ENCODE measurements at places on chromosomes 13 and 19. TPM values are rescaled to one million over a fixed set of nuclear protein-coding genes. Genes with fewer than 3 reads are reported as not detected.

DNA sequence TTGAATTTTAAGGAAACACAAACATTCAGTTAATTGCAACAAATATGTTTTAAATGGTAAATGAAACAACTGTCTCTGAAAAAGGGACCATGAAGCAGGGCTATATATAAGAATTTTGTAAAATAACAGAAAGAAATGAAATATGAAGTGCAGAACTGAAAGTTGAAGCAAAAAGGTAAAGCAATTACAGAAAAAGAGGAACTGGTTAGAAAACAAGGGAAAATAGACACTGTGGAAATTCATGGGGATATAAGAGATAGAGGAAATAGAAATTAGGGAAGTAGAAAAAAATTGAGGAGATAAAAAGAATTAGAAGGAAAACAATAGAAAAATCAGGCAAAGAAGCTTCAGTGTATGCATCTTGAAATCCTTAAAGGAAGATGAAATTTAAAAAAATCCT lies 40.0 kb upstream of the TDRD3 start:
- no peak for DNase-seq

GRCh38 chr19:28577666-28578065 lies 635.3 kb downstream of the UQCRFS1 start:
- DNase-seq: no peak

DNA sequence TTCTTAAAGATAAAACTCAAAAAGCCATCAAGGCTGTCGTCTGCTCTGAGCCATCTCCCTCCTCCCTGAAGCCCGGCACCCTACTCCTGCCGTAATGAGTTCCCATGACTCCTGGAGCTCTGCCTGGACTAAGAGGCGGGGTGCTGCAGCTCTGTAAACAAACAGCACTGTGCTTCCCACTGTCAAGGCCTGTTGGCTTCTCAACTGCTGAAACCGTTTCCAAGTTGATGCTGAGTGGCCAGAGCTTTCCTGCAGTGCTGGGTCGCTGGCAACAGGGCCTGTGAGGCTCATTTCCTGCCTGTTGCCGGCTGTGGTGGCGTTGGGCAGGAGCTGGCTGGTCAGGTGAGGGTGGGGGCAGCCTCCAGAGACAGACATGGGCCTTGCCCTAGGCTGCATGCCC lies 26.7 kb upstream of the ISYNA1 start:
- DNase-seq: no peak

- DNase-seq: peak; percentile 68
These were observed 26.0 kb upstream of the ZNF331 start for GRCh38 chr19:53511933-53512374.

GRCh38 chr13:33204130-33204927 lies 81.2 kb downstream of the STARD13 start:
- DNase-seq: no peak

DNA sequence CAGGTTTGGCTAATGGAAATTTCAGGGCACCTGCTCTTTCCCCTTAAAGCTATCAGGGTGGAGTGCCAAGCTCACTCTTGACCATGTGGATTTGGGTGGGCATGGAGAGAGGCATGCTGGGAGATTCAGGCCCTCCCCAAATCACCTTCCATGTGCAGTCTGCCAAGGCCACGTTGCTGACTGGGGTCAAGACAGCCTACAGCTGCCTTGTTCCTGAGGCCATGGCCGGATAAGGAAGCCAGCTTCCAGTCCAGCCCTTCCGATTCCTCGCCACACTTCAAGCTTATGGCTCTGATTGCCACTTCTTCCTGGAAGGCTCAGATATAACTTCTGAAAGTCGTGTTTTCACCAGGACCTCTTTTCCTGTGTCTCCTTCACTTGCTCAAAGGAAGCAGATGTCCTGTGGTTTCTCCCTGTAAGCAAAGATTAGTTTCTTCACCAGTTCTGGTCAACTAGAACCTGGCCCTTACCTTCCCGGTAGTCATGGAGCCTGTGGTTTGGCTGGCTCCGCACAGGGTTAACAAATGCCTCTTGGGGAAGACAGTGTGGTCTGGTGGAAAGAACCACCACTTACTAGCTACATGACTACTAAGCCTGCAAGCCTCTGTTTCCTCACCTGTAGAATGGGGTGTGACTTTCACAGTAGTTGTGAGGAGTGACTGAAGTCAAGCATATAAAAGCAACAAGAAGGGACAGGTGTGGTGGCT lies 16.1 kb upstream of the TPT1 start:
- peak; percentile 67 for DNase-seq

GRCh38 chr13:105956921-105957320 lies 578.5 kb downstream of the EFNB2 start:
- DNase-seq: no peak

DNA sequence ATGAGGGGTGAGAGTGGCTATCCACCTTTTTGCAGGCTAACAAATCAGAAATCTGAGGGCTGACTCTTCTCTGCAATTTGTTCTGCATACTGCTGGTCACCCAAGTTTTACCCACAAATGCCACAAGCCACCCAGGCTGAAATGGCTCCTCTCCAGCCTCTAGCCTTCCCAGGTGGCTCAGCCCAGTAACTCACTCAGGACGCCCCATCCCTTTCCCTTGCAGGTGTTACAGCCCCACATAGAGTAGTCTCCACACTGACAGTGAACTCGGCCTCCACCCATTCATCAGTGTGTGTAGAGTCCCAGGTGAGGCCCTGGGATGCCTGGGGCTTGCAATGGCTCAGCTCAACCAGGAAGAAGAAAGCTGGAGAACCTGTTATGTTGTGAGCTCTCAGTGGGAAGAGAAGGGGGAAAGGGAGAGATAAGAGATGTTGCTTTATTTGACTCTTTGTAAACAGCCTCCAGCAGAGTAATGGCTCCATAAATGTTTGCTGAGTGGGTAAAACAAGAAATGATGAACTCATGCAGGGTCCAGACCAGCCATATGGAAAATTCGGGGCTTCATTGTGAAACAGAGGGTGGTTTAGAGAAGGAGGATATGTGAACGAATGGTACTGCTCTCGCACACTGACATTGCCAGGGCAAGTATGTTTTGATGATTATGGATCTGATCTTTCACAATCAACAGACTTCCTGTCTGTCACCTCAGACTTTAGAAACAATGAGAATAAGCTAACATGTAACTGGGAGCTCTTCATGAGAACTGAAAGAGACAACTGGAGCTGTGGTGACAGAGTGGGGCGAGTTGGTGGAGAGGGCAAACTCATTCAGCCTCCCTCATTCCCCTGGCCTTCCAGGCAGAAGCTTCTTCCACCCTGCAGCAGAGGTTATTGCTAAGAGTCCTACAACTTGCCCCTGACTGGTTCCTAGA lies 74.2 kb upstream of the RFC3 start:
- DNase-seq: no peak

GRCh38 chr13:113184568-113185440 lies 23.7 kb downstream of the PCID2 start:
- DNase-seq: no peak

GRCh38 chr19:28831462-28831861 lies 381.5 kb downstream of the UQCRFS1 start:
- no peak for DNase-seq

- DNase-seq: no peak
These were observed 24.3 kb downstream of the AMER2 start for GRCh38 chr13:25147638-25148401.

GRCh38 chr19:18999016-18999758 lies 34.1 kb downstream of the SUGP2 start:
- DNase-seq: no peak

DNA sequence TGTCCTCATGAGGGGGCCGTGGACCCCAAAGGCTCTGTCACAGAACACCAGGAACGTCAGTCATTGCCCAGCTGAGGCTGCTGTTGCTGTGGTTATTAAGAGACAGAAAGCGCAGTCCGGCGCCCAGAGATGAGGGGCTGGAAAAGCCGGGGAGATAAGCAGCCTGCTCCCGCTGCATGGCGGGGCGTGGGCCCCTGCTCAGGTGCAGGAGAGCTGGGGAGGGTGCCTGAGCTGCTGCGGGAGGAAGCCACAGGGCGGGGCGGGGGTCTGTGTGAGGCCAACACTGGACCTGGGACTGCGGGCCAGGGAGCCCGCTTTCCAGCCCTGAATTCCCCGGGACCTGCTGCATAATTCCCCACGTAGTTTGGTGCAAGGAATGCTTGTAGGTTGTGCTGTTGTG lies 11.3 kb downstream of the SOX1 start:
- DNase-seq: no peak

- DNase-seq: no peak
These were observed 212.7 kb upstream of the MIR17HG start for GRCh38 chr13:91134803-91135184.

GRCh38 chr13:93865235-93865634 lies 614.2 kb downstream of the DCT start:
- DNase-seq: no peak

GRCh38 chr13:87129602-87130300 lies 541.4 kb upstream of the SLITRK5 start:
- no peak for DNase-seq

DNA sequence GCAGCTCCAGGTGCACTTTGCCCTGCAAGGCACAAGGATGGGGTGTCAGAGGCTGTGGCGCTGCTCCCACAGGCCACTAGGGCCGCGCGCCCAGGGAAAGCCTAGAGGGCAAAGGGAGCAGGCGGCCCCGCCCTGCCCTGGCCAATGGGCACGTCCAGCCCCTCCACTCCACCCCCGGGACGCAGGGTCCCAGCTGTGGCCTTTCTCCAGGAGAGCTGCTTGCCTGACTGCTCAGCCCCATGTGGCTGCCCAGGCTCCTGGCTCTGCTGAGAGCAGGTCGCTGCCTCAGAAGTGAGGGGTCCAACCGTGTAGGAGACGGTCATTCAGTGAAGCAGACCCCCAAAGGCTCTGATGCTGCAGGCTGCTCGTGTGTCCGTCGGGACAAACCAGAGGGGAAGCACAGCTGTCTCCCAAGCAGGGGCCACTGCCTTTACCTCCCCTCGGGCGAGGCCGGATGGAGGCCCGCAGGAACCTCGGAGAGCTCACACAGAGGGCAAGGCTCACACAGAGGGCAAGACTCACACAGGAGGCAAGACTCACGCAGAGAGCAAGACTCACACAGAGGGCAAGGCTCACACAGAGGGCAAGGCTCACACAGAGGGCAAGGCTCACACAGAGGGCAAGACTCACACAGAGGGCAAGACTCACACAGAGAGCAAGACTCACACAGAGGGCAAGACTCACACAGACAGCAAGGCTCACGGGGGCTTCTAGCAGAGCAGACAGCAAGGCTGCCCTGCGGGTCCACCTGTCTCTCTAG lies 56.2 kb upstream of the C13orf46 start:
- DNase-seq: no peak

DNA sequence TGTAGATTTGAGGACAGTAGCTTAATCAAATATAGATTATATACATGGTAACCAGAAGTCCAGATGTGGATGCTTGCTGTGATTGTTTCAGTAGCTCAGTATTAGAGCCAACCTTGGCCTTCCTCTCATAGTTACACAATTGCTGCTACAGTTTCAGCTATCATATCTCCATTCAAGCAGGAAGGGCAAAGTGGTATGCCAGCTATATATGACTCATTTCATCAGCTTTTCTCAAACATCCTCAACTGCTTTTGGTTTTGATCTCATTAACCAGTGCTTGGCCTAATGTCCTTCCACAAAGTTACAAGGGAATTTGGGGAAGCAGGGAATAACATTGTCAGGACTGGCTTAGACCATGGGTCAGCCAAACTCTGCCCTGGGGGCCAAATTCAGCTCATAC lies 73.0 kb upstream of the MAB21L1 start:
- DNase-seq: no peak

- no peak for DNase-seq
These were observed 202.1 kb downstream of the TBC1D4 start for GRCh38 chr13:75279834-75280369.

GRCh38 chr13:51050021-51050830 lies 60.8 kb downstream of the C13orf42 start:
- DNase-seq: no peak

DNA sequence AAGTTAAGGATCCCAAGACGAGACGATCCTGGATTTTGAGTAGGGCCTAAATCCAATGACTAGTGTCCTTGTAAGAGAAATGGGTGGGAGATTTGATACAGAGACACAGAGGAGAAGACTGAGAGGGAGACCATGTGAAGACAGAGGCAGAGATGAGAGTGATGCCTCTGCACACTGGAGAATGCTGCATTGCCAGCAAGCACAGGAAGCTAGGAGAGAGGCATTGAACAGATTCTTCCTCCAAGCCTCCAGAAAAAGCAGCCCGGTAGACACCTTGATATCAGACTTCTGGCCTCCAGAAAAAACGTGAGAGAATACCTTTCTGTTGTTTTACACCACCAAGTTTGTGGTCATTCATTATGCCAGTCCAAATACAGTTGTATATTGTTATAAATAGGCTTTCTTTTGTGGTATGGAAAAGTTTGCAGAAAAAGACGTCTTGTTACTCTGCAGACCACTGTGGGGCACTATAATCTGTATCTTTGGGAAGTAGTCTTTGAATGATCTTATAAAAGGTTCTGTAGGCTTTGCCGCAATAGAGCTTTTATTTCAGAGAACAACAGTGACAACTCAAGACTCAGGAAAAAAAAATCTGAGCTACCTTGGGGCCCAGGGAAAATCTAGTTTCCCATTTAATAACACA lies 17.9 kb upstream of the RFC3 start:
- no peak for DNase-seq

GRCh38 chr19:3100331-3100730 lies 6.2 kb downstream of the GNA11 start:
- no peak for DNase-seq

- no peak for DNase-seq
These were observed 571.2 kb downstream of the LIG4 start for GRCh38 chr13:107644136-107644535.

DNA sequence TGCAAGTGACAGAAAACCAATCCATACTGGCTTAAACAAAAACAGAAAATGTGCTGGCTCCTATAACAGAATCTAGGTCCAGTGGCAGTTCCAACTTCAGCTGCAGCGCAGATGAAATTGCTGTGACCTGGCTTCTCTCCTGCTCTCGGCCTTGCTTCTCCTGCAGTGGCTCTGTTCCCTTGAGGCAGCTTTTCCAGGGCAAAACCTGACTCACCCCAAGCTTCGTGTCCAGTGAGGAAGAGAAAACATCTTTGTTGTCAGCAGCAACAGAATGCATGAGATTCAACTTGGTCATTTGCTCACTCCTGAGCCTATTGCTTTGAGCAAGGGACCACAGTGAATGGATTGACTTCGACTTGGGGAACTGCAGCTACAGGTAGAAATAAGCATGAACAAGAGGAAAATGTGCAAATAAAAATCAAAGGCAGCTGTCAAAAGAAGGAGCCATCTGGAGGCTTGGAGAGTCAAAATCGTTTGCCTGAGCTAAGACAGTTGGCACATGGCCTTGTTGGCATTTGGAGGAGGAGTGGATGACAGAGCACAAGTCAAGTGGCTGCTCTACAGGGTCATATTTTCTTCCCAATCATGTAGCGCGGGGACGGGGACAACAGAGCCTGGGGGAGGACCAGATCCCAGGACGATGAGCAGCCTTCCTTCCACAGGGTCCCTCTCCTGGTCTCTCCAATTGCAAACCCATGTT lies 523.4 kb downstream of the FGF9 start:
- no peak for DNase-seq

Gene C19orf47
- total RNA-seq: 18.1 TPM

Gene PDX1
- total RNA-seq: not detected

Gene TEX29
- 0.59 TPM for total RNA-seq

Gene ZNF324B
- 8.8 TPM for total RNA-seq

Gene KLK4
- not detected for total RNA-seq

Gene BICRA
- total RNA-seq: 17.5 TPM

Gene PLIN4
- total RNA-seq: not detected

Gene GARRE1
- 9.6 TPM for total RNA-seq

Gene SLC10A2
- total RNA-seq: not detected

Gene TPRX1
- total RNA-seq: not detected

Gene PLEKHA4
- 5.4 TPM for total RNA-seq

Gene SLITRK5
- 0.02 TPM for total RNA-seq

Measured in natural killer cell treated with Interleukin-12 subunit alpha and Interleukin-12 subunit beta and Interleukin-15 and Interleukin-18, amount 100 ng/mL, for 72 hours (primary cell).